ENCODE measurements at places on chromosomes 5 and 9. TPM values are rescaled to one million over a fixed set of nuclear protein-coding genes. Genes with fewer than 3 reads are reported as not detected.

DNA sequence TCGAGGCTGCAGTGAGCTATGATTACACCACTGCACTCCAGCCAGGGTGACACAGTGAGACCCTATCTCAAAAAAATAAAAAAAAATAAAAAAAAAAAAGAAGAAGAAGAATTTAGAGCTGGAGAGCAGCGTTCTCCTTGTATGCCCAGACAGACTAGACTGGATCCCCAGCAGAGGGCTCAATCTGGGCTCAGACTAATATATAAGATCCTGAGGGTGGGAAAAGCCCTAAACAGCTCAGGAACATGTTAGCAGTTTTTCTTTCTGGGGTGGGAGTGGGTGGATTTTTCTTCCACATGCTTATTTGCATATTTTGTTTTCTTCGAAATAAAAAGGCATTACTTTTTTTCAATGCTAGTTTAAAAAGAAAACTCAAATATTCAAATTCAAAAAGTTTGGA is 904 bp upstream of the BSPRY start:
- no peak for DNase-seq

DNA sequence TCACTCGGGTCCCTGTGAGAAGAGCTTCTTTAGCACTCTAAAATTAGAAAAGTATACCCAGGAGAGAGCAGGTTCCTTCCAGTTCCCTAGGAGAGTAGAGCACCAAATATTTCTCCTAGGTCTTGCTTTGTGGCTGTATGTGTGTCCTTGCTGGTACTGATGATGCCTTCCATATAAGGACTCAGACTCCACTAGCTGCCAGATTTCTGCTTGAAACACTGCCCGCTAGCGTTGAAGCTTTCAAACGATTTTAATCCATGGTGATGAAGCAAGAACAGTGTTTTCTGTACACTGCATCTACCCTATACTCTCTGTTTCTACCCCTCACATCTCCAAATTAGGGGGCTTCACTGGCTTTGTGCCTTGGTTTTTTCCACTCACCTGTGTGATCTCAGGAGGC is 2.4 kb upstream of the SMC2 start:
- peak; percentile 78 for DNase-seq

DNA sequence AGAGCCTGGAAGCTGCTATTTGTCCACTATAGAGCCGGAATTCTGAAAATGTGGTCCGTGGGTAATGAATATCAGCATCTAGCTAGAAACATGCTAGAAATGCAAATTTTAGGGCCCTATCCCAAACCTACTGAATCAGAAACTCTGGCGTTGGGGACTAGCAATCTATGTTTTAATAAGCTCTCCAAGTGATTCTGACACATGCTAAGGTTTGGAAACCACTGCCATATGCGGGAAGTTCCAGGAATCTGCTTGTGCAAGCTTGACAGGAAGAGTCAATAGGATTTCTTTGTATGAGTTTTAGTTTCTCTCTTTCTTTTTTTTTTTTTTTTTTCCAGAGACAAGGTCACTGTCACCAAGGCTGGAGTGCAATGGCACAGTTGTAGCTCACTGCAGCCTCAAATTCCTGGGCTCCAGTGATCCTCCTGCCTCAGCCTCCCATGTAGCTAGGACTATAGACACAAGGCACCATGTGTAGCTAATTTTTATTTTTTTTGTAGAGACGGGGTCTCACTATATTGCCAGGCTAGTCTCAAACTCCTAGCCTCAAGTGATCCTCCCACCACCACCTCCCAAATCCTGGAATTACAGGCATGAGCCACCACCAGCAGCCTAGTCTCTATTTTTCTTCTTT is 26.4 kb upstream of the CARNMT1 start:
- DNase-seq, result peak; percentile 25

DNA sequence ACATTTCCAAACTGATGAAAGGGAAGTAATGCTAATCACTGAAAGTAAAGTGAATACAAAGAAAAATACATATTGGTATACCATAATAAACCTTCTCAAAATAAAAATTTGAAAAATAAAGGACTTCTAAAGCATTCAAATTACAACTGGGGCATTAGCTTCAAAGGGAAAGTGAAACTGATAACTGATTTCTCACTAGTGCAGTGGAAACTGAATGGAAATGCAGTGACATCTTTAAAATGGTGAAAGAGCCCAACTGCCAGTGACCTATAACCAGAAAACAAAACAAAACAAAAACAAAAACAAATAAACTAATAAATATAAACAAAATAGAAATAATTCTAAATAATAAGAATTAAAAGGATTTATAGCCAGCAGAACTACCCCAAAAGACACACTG is 297.5 kb upstream of the GRIN3A start:
- DNase-seq, result no peak

GRCh38 chr5:169503886-169504285 is 79.7 kb upstream of the SPDL1 start:
- no peak for DNase-seq

DNA sequence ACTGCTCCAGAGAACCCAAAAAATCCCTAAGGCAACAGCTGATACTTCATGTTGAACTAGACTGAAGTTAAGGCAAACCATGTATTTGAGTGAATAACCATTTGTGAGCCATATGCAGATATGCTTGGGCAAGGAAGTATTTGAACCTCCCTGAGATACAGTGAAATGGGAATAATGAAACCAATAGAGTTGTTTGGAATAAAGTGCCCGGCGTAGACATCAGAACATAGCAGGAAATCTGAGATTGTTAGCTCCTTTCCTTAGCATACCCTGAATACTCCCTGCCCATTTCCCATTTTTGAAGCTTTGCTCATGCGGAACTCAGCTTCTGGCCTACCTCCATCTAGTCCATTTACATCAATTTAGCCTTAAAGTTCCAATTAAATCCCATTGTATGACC is 611.9 kb downstream of the EFNA5 start:
- no peak for DNase-seq

GRCh38 chr9:32264170-32264864 is 120.1 kb upstream of the ACO1 start:
- DNase-seq, result peak; percentile 14

- DNase-seq, result no peak
Observed at GRCh38 chr5:170740551-170741205, 42.8 kb upstream of the GABRP start.

- DNase-seq, result no peak
Observed at GRCh38 chr9:123952641-123953495, 22.9 kb upstream of the DENND1A start.

DNA sequence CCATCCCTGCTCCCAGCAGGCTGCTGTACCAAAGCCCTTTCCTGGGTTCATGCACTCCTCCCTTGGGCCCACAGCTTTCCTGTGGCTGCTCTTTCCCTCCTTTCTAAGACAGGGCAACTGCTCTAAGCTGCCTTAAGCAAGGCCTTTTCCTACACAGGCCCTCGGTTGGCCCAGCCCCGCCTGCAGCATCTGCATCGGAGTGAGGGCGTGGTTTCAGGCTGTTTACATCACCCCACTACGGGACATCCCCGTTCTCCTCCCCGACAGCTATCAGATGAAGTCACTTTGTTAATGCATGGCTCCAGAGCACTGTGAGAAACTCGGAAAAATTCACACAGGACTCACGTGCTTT is 3.4 kb downstream of the DPH7 start:
- no peak for DNase-seq

DNA sequence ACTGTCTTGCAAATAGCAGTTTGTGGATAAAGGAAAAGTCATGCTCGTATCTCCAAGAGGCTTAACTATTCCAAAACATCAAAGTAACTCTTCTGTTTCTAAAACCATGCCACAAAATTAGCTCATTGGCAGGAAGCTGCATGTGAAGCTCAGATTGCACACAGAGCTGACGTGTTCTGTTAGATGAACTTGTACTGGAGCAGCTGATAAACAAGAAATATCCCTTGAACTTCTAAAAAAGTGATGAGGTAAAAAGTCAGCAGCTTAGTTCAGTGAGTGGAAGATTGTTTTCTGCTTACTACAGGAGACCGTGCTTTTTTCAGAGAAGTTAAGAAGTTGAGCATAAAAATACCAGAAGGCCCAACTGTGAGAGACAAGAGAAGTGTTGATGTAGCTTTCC is 113.2 kb downstream of the SLC12A2 start:
- DNase-seq, result peak; percentile 86

DNA sequence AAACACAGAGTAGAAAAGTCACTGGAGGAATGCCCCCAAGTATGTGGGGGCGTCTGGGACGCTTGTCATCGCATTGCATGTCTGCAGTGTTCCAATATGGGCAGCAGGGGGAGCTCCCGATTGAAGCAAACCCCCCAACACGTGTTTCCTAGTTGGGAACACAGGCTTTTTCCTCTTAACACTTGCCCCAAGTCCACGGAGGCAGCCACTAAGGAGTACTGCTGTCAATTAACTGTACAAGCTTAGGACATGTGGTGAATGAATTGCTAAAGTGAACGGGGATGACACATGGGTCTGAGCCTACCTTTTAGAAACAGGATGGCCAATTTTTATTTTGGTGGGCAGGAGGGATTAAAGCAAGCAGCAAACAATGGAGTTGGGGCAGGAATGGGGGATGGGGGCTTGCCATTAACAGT is 2.2 kb downstream of the GABRB2 start:
- DNase-seq, result peak; percentile 4

DNA sequence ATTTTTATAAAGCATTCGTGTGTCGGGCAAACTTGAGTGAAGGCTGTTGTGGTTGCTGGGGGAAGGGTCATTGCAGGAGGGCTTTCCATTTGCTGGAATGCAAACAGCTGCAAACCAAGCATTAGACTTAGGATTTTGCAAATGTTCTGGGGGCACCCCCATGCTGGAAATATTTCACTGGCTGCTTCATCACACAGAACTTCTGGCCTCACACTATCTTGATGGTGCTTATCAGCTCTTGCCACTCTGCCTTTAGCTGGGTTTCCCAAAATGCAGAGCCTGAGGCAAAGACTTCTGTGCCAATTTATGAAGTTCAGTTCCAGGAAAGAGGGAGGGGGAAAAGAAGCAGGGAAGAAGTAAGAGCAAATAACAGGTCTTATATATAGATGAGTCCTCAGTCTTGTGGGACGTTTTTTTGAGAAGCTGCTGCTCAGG is 8.6 kb upstream of the COL15A1 start:
- DNase-seq, result no peak

DNA sequence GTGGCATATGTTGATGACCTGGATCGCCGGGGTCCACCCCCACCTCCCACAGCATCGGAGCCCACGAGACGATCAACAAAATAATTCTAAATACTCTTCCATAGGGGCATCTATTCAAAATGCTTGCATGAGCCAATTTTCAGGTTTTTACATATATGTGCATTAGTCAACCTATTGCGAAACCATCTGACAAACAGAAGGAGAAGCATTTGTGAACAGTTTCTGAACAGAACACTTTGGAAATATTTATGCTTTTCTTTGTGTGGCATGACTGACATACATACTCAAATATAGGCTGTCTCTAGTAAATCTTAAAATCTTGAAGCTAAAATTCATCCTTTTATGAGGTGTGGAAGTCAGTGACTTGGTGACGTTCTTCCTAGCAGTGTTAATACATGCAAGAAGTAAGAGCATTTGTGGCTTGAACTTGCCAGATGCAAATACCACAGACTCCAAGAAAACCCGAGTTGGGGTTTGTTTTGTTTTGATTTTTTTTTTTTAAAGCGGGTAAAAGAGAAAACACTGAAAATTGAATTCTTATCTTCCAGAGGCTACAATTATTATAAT is 5.3 kb downstream of the GPR151 start:
- peak; percentile 53 for DNase-seq

DNA sequence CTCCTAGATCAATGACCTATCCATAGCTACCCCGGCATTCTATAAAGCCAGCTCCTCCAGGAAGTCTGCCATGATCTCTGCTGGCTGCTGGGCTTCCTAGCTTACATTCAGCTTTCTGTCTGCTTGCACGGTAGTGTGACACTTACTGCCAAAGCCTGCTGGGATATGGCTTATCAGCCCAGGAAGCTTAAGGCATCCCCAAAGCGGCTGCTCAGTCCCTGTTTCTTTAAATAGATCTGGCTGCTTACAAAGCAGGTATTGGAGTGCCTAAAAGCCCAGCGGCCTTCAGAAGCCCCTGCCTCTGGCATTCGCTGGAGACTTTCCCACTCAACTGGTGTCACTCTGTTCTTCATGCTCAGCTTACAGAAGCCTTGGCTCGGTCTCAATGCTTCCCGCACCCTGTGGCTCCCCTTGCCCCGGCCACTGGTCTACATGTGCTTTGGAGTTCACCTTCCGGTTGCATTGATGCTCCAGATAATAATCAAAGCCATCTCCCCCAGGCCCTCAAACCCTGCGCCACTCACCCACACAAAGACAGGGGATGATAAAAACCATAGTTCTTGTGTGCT is 31.3 kb upstream of the STRBP start:
- no peak for DNase-seq

GRCh38 chr9:32706725-32707100 is 71.2 kb upstream of the TAF1L start:
- no peak for DNase-seq

DNA sequence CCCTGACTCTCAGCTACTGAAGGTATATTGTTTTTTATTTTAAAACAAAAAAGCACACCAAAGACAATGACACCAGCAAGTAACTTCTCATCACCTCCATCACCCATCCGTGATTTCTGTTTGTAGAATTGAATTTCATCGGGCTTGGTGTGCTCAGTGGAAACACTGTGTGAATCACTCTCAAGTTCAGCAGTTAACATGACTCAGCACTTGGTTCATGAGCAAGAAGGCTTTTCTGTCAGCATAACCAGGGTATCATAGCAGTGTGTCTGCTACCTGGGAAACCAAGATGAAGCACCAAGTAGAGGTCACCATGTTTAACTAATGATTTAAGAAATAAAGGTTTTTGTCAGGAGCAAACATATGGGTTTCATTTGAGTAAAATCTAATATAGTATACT is 123.7 kb downstream of the INSYN2B start:
- DNase-seq, result peak; percentile 95

DNA sequence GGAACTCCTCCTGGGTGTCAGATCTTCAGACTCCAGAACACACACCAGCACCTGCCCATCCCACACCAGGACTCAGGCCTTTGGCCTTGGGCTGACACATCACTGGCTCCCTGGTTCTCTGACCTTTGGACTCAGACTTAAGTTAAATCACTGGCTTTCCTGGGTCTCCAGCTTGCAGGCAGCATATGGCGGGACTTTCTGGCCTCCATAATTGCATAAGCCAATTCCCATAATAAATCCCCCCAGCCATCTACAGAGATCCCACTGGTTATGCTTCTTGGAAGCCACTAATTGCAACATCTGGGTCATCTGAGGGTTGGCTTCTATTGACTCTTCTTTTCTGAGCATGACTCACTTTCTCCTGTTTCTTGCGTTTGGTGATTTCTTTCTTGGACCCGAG is 80.3 kb upstream of the SARDH start:
- DNase-seq, result peak; percentile 39

DNA sequence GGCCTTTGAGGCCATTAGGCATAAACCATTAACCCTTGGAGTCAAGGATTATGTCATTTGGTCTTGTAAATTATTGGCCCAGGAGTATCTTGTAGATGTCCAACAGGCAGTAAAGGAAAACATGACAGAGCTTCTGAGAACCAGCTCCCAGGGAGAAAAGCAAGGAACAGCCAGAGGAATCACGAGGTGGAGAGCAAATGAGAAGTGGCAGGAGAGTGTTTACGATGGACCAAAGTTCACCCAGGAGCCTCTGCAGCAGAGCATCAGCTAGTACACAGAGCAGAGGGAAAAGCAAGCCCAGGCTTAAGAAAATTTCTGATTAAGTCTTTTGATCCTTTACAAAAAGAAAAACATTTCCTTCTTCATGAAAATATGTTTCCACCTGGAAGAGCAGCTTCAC is 206.2 kb downstream of the NDUFS4 start:
- DNase-seq, result no peak

- DNase-seq, result no peak
Observed at GRCh38 chr5:139881143-139881733, 85.6 kb downstream of the PSD2 start.

The ZBED3 gene
- total RNA-seq, result 0.28 TPM

The MCTP1 gene
- total RNA-seq, result not detected

The LVRN gene
- 0.18 TPM for total RNA-seq

The ADGRD2 gene
- not detected for total RNA-seq

The ANKRD20A1 gene
- 0.18 TPM for total RNA-seq

The MAMDC2 gene
- 5.6 TPM for total RNA-seq

The UBE2R2 gene
- 12.7 TPM for total RNA-seq
